ENCODE measurements at places on chromosomes 3 and 15.

DNA sequence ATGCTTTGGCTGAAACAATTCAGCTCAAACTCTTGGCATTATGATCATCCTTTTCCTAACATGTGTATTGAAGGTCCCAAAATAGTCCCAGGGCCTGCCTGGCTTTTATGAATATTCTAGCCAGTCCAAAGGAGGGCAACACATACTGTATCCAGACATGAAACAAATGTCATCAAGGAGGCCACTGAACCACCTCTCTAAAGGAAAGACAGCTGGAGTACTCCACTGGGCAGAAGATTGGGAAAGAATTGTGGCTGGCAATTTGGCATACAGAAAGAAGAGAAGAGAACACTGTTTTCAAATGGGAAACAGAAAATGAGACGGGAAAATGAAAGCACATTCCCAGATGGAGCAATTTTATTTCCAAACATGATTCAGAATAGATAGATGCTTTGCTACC, 80.6 kb downstream of the NCEH1 start:
- DNase-seq = no peak

GRCh38 chr3:160287666-160288065, 62.4 kb downstream of the C3orf80 start:
- no peak for DNase-seq

- DNase-seq = no peak
Observed at GRCh38 chr3:99962703-99963102, 145.0 kb downstream of the CMSS1 start.

- no peak for DNase-seq
Observed at GRCh38 chr15:79602180-79602579, 170.0 kb downstream of the MINAR1 start.

- no peak for DNase-seq
Observed at GRCh38 chr15:67063689-67064606, 1.5 kb upstream of the SMAD3 start.

DNA sequence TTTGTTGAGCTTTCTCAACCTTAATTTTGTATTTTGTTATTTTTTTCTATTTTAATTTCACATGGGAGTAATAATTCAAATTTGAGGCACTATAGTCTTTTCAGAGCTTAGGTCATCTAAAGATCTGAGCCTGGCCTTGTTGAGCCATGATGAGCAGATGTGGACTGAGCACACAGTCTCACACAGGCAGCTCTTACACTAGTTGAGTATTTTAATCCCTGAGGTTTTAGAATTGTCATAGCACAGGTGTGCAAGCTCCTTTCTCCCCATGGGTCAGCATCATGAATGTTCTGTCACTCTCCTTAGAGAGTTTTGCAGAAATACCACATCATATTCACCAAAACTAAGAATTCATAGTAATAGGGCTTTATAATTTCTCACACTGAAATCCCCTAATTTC, 4.9 kb downstream of the ZBTB38 start:
- no peak for DNase-seq

DNA sequence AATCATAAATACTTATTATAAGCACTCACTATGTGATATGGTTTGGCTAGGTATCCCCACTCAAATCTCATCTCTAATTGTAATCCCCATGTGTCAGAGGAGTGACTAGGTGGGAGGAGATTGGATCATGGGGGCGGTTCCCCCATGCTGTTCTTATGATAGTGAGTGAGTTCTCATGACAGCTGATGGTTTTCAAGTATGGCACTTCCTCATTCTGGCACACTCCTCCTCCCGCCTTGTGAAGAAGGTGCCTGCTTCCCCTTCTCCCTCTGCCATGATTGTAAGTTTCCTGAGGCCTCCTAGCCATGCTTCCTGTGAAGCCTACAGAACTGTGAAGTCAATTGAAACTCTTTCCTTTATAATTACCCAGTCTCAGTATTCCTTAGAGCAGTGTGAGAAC, 53.3 kb upstream of the CHMP2B start:
- DNase-seq = no peak

DNA sequence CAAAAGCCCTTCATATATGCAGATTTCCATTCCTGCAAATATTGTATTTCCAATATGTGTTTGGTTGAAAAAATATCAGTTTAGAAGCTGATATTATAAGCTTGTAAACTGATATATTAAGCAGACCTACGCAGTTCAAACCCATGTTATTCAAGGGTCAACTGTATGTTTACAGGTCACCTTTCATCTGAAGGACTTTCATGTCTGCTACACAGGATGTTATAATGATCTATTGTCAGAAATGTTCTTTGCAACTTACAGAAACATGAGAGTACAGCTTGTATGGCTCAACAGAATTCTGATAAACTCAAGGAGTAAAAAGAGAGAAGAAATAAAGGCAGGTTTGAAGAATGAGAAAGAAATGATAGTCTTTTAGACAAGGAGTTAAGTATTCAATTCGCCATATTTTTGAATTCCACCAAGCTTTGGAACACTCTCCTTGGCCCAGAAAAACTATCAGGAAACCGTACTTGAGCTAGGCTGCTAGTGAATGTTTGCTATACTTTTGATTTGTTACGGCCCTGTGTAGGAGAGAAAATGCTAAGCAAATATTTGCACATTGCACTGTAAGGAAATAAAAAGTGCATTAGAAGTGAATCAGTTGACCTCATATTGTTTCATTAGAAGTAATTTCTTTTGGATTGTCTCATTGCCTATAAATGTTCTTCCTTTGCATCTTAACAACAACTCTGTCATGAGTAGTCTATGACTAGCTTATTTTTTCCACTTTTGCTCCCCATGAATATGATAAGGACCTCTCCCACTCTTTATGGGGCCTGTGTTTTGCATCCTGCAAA, 81.2 kb downstream of the NEK11 start:
- DNase-seq = no peak

DNA sequence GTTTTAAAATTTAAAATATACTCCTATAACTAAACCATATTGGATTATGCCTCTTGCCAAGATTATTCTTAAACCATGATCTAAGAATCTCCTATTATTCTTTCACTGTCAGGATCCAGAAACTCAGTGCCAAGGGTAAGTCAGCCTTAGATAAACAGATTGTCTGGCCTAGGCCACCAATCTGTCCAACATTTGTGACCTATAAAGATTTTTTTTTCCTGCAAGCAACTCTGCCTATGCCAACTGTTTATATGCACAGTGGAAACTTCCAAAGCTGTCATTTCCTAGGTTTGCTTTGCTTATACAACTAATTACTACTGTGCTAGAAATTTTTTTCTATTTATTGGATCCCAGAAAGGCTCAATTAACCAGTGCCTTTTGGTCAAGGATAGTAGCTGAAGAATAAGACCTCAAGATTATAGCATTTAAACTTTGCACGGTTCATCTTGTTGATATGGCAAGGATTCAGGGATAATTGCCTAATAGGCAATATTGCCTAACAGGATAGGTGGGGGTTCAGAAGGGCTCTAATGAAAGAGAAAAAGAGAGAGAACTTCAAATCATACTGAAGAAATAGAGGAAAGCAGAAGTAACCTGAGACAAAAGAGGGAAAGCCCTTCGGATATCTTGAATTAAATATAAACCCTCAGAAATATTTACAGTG, 22.8 kb downstream of the GAP43 start:
- DNase-seq = no peak

DNA sequence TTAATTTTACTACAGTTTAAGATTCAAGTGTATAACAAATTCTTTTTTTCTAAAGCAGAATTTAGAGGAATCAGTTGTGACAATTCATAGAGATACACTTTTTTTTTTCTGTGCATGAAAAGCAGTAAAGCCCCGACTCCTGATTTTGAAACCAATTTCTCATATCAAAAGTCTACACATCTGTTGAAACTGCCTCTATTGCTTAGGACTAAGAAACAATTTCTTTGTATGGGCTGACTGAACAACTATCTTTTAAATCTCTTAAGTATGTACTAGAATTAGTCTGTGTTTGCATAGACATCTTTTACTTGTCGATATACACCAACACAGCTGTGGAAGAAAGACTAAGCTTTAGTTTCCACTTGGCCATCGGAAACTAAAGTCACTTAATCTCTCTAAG, 127.6 kb downstream of the MEIS2 start:
- no peak for DNase-seq

DNA sequence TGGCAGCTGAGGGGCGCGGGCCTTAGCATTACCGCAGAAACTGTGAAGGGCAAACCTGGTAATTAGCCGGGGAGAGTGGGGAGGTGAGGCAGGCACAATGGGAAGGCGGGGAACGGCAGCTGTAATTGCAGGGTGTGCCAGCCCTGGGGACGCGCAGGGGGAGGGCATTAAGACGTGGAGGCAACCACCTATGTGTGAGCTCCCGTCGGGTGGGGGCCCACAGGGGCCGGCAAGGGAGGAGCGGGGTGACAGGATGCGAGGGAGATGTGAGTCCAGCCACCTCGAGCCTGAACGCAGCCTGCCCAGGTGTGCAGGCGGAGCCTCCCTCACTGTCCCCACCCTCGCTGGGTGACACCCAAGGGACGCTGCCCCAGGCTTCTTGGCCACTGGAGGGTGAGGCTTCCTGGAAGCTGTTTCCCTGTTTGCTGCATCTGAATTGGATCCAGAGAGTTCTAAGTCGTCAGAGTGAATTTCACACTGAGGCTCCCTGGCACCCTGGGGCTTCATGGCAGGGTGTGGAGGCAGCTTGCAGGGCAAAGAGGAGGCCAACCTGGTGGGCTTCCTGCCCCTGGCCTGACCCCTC, 130.6 kb upstream of the MEF2A start:
- no peak for DNase-seq

Measured in stimulated activated CD8-positive, alpha-beta memory T cell treated with anti-CD3 and anti-CD28 coated beads, Interleukin-2, amount 100 ng/mL, for 1 hour (primary cell).